Stimulated activated CD4-positive, alpha-beta T cell treated with anti-CD3 and anti-CD28 coated beads, Interleukin-1b, Interleukin-23, amount 100 ng/mL, for 48 hours (primary cell): ENCODE measurements at places on chromosomes 7 and 10.

- DNase-seq, result no peak
Measured at GRCh38 chr7:7913504-7913903, 55.1 kb upstream of the GLCCI1 start.

GRCh38 chr10:123007558-123008354 lies 839 bp downstream of the IKZF5 start:
- DNase-seq, result peak; percentile 50

DNA sequence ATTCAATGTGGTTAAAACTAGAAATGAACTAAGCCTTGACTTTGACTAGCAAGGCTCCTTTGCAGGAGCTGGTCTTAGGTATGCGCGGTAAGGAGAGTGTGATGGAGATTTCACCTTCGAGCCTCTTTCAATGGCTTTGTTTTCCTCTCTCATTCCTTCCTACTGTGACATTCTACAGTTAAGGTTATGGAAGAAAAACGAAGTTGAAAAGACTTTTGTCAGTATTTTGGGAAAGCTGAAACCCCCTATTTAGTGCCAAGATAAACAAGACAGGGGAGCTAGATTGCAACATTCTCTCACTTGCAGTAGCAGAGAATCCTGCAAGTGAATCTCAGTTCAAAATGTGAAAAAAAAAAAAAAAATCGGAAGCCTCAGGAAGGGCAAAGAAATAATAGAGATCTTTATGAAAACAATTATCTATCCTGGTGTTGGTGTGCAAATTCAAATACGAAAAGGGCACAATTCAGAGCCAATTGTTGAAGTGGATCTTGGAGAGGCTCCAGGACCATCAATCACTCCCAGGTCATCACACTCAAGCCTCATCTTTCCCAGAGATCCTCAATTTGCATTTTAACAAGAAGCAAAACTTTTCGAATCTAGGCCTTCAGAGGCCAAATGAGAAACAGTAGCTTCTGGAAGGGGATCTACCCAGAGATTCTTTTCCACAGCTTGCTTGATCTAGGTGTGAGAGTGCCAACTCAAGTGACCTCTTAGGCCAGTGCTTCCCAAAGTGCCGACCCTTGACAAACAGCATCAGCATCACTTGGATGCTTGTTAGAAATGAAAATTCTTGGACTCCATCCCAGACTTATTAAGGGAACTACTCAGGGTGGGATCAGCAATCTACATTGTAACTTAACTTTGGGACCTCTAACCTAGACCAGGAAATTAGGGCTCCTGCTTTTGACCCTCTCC lies 163.8 kb downstream of the INHBA start:
- DNase-seq, result no peak

DNA sequence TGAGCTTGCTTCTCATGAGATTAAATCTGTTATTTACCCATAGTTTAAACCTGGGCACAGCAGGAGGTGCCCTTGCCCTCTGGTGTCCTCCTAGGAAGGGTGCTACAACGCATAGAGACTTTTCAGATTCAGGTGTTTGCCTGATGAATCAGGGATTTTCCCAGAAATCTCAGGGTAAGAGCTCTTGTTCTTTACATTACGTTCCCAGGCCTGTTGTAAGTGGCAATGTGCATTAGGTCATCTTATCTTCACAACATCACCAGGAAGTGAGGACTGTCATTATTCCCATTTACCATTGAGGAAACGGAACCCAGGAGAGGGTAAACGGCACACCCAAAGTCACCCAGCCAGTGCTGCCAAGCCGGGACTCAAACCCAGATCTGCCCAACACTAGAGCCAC lies 73.0 kb downstream of the NHLRC2 start:
- no peak for DNase-seq

DNA sequence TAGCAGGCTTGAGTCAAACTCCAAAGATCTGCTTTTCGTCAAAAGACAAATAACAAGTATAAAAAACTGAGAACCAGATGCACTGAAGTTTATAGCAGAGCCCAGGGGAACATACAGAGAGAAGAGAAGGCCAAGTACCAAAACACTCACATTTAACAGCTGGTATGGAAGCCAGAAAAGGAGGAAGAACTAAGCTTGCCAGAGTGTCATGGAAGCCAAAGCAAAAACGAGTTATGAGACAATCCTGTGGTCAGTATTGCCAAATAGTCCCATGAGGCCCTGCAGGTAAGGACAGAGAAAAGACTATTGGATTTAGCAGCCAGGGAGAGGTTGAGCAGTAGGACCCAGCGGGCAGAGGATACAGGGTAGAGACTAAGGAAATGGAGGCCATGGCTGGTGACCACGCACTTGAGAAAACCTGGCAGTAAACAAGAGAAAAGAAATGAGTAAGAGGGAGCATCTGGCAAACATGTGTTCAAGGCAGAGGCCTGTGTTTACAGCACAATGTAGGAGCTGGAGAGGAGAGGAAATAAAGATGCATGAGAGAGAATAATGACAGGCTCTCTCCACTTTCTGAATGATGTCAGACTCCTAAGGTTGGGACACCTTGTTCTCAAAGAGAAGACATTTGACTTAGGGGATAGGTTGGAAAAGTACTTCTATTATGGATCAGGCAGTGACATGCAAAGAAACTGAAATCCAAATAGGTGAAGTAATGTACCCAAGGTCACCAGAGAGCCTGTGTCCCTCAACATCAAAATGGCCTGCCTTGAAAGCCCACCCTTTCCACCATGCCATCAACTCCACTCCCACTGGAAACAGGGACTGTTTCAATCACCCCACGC lies 9.1 kb downstream of the CREB3L2 start:
- peak; percentile 8 for DNase-seq

- DNase-seq, result no peak
Measured at GRCh38 chr7:100057006-100057405, 7.4 kb downstream of the ZSCAN21 start.

DNA sequence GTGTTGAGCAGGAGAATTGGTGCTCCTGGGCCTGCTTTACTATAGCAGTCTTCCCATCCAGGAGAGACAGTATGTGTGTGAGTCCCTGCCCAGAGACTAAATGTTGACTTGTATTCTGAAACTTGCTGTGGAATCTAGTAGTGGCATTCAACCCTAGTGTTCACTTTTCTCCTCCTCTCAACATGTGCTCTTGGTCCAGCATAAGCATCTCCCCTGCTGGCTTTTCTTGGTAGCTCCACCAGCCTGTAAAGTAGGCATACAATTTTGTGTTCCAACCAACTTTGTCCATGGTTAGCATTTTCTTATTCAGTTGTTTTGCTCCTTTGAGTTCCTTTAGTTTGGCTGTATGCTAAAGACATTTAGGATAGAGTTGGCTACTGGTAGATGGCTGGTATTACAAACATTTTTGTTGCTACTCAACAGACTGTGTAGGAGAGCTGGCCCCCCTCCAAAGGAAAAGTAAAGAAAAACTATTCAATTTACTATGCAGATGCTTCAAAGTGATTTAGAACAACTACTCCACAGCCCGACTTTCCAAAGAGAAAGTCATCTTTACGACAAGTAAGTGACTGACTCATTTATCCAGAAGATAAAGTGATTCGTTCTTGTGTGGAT lies 46.0 kb downstream of the ASB4 start:
- no peak for DNase-seq

GRCh38 chr10:84291384-84291783 lies 37.0 kb upstream of the CCSER2 start:
- no peak for DNase-seq

DNA sequence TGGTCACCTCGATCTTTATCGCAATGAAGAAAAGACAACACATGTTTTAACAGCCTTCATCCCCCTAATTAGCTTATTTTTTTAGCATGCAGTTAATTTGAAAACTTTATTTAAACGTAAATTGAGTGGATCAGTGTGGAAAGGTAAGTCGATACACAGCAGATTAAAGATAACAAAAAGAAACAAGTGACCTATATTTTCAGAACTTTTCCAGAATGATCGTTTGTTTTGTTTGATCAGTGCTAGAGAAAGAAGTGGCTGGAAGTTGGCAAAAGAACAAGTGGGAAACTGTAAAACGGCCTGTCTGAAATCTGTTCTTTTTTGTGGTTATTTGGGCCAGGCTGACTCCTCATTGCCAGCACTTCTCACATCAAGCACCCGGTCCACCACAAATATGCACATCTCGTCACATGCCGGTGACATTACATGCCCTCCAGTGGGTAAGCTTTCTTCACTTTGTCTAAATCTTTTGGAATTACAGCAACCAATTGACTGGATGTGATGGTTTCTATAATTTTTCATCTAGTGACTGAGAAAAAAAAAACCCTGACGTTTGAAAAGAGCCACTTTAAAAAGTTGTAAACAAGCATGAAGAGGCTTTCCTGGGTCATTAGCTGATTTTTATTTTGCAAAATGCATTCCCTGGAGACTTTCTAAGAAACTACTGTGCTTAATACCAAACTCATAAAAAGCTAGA lies 33.2 kb downstream of the C7orf33 start:
- DNase-seq, result no peak

DNA sequence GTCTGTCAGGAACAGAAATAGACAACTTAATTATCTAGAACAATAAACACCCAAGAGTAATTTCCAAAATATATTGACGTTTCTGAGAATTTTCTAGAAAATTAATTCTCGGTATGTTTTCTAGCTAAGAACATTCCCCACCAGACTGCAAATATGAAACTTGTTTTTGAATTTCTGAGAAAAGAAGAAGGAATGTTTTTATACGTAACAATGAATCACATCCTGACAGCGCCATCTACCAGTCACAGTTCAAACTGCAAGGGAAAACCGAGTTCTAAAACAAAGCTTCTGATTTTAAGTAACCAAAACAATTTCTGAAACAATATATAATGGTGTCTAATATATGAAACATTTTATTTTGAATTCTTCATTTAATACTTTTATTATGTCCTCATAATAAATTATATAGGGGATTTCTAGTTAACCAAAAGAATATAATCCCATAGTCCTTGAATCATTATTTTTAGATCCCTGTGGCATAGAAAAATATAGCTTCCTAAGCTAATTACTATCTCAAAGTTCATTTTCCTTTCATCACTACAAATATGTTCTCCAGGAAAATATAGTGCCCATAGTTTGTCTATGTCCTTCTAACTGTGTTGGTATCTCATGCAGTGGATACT lies 34.5 kb upstream of the MEOX2 start:
- DNase-seq, result no peak

GRCh38 chr10:78700816-78701520 lies 367.8 kb upstream of the ZMIZ1 start:
- DNase-seq, result no peak

GRCh38 chr7:2272031-2272430 lies 30.0 kb downstream of the NUDT1 start:
- no peak for DNase-seq

GRCh38 chr10:42962902-42963231 lies 114.0 kb upstream of the RET start:
- DNase-seq, result no peak

DNA sequence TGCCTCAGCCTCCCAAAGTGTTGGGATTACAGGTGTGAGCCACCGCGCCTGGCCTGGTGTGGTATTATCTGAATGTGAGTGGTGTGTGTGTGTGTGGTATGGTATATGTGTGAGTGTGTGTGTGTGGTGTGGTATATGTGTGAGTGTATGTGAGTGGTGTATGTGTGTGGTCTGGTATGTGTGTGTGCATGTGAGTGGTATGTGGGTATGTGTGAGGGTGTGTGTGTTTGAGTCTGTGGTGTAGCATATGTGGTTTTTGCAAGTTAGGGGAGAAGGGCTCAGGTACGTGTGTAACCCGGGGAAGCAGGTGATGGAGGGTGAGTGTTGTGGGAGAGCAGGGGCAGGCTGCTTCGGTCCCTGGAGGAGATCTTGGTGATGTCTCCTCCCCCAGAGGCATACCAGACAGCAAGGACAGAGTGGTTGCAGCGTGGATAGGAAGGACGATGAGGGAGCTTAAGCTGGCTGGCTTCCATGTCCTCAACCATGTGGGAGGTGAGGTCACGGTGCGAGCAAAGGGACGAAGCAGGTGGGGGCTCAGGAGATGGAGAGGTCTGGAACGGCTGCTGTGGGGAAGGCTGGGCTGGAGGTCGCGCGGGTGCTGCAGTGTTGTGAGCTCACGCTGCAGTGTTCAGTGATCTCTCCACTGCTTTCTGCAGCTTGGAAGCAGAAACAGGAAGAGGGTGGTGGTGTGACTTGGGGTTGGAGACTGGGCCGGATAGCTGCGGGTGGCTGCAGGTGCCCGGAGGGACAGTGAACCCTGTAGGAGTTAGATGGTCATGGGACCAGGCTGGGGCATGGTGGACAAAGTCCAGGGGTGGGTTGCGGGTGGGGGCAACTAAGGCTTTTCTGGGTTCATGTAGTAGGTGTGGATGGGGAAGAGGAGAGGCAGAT lies 5.0 kb downstream of the ZYX start:
- DNase-seq, result no peak

GRCh38 chr10:87657371-87657770 lies 2.3 kb upstream of the PAPSS2 start:
- no peak for DNase-seq

DNA sequence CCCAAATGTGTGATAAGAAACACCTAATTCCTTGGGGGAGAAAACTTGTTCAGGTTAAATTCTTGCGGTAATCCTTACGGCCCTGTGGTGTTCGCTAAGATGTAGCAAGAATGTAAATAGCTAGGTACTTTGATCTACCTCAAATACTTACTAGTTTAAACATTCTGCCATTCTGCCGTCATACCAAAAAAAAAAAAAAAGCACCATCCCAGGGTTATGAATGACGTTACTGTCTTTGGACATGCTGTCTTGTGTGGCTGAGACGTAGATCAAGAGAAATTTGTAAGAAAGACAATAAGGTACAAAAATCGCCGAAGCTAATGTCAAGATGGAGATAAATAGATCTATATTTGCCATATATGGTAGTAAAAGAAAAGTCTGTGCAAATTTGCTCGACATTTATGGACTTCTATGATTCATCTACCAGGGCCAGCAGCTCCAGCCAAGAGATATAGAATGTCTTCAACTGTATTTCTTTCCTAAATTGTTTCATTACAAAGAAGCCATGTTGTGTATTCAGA lies 195.6 kb downstream of the CUX1 start:
- no peak for DNase-seq

- DNase-seq, result no peak
Measured at GRCh38 chr10:19577807-19578206, 238.4 kb upstream of the PLXDC2 start.

GRCh38 chr7:114691605-114692004 lies 230.3 kb upstream of the MDFIC start:
- no peak for DNase-seq

DNA sequence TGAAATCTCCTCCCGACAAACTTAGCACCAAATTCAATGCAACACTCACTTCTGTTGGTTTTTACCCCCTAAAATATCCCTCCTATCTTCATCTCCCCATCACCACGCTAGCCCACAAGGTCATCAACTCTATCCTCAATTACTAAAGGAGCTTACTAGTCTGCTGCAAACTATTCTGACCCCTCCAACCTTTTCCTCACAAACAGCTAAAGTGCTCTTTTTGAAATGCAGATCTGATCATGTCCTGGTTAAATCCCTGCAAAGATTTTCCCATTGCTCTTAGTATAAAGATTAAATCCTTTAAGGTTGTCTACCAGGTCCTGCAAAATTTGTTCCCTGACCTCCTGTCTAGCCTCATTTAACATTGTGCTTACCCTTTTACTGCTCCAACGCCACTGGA lies 8.6 kb downstream of the SGCE start:
- no peak for DNase-seq

DNA sequence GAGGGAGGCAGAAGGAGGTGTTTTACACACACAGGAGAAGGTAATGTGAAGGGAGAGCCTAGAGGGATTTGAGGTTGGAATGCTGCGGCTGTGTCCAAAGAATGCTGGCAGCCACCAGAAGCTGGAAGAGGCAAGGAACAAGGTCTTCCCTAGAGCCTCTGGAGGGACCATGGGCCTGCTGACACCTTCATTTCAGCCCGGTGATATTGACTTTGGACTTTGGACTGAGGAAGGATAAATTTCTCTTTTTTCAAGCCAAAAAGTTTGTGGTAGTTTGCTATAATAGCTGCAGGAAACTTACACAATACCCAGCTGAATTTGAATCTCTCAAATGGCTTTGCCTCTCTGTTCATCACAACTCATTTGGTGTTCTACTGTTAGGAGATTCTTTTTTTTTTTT lies 34.6 kb downstream of the UBN2 start:
- DNase-seq, result no peak
